ENCODE measurements at places on chromosomes 13 and 19.

GRCh38 chr19:53878776-53879139, 3.2 kb upstream of the PRKCG start:
- DNase-seq: no peak

DNA sequence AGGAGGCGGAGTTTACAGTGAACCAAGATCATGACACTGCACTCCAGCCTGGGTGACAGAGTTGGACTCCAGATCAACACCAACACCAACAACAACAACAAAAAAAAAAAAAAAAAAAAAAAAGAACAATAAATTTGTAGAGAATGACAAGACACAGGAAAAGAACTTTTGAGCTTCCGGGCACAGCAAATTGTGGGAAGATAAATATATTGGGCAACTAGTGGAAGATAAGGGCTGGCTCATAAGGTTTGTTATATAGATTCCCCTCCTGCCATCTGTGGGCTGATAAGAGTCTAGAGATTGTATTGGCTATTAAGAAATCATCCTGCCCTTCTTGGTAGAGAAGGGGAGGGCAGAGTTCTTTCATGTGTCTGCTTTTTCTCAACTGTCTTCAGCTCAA, 33.1 kb upstream of the CYP2S1 start:
- no peak for DNase-seq

- DNase-seq: no peak
Measured at GRCh38 chr19:41895745-41896580, 13.0 kb downstream of the ARHGEF1 start.

GRCh38 chr19:39384839-39385568, 5.9 kb downstream of the PAF1 start:
- DNase-seq: no peak

- DNase-seq: peak; percentile 83
Measured at GRCh38 chr19:982567-983170, 1.5 kb upstream of the WDR18 start.

DNA sequence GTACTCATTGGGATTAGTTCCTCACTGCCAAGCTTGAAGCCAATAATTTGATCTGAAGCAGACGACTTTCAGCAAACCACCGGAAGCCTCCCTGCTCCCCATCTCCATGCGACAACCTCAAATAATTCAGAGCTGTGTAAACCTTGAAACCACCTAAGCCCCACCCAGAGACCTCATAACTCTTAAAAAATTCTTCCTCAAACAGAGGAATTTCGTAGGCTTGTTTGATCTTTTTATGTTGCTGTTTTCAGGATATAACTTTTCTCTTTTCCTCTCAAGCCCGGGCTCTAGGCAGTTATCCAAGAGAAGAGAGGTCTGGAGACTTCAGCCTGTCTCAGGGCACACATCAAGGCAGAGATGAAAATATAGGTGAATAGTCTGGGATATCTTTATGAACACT, 311.6 kb downstream of the KCNRG start:
- DNase-seq: no peak

GRCh38 chr13:103926118-103926517, 859.9 kb upstream of the SLC10A2 start:
- no peak for DNase-seq

- no peak for DNase-seq
Measured at GRCh38 chr13:43758834-43759233, 27.9 kb downstream of the ENOX1 start.

GRCh38 chr13:91323349-91323748, 24.1 kb upstream of the MIR17HG start:
- no peak for DNase-seq

DNA sequence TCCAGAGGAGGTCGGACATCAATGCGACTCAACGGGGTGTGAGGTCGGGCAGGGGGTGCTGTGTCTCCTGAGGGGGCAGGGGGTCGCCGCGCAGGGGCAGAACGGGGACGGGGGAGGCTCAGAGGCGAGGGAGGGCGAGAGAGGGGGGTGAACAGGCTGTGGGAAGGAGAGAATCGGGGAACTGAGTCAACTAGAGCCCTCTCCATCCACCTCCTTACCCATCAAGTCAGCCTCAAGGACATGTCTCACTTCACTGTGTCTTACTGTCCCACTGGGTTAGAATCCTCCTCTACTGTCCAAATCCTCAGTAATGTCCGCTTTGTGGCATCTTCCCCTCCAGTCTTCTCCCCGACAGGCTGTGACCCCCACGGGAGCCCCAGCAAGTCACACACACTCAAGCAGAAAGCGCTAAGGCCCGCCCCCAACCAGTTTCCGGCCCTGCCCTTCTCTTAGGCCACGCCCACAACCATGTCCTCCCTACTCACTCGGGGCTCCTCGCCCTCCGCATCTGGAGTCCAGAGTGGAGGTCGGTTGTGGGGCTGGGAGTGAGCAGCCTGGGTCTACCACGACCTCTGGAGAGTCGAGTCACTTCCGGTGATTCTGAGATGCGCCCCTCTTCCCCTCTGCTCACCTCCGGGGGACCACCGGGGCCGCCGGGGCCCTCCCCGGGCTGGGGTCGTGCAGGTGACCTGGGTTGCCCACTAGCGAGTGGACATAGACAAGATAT, 9.3 kb downstream of the PLEKHA4 start:
- DNase-seq: no peak

- DNase-seq: no peak
Measured at GRCh38 chr19:4749870-4750590, 26.4 kb upstream of the DPP9 start.

DNA sequence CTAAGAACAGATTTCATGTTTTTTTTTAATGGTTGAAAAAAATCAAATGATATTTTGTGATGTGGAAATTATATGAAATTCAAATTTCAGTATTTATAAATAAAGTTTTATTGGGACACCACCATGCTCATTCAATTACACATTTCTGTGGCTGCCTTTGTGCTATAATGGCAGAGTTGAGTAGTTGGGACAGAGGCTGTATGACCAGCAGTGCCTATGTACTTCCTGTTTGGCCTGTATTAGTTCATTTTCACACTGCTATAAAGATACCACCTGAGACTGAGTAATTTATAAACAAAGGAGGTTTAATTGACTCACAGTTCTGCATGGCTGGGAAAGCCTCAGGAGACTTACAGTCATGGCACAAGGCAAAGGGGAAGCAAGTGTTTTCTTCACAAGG, 33.6 kb downstream of the AKAP11 start:
- DNase-seq: no peak

DNA sequence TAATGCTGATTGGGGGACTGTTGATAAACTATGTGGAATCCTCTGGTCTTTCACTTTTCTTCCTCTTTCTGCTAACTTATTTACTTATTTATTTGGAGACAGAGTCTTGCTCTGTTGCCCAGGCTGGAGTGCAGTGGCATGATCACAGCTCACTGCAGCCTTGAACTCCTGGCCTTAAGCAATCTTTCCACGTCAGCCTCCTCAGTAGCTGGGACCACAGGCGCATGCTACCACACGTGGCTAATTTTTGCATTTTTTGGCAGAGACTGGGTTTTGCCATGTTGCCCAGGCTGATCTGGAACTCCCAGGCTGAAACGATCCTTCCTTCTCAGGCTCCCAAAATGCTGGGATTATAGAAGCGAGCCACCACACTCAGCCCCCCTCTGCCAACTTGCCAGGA, 77.5 kb downstream of the ELF1 start:
- DNase-seq: no peak

DNA sequence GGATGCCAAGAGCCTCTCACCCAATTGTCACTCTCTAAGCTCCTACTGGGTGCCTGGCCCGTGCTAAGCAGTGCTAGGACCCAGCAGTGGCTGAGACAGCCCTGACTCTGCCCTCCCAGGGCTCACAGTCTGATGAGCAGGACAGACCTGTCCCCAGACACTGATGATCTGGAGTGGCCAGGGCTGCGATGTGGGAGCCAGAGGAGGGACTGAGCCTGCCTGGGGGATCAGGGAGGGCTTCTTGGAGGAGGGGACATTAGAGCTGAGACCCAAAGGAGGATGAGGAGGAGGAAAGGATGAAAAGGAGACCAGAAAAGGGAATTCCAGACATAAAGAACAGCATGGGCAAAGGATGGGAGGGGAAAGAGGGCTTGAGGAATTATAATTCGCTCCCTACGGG, 6.6 kb downstream of the ERCC1 start:
- DNase-seq: no peak

DNA sequence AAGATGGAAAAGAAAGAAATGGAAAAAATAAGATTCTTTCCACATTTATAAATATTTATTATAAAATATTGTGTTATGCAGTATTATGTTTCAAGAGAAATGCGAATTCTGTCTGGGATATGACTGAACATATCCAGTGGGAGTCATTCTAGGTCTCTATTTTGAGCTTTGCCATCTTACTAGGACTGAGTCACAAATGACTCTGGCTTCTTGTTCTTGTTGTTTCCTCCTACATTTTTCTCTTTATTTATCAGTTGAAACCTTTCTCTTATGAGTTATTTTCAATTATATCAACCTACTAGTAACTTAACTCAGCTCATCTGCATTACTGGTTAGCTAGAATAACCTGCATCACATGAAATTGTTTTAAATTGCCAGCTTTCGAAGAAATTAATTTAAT, 1247.3 kb downstream of the SLITRK1 start:
- no peak for DNase-seq

DNA sequence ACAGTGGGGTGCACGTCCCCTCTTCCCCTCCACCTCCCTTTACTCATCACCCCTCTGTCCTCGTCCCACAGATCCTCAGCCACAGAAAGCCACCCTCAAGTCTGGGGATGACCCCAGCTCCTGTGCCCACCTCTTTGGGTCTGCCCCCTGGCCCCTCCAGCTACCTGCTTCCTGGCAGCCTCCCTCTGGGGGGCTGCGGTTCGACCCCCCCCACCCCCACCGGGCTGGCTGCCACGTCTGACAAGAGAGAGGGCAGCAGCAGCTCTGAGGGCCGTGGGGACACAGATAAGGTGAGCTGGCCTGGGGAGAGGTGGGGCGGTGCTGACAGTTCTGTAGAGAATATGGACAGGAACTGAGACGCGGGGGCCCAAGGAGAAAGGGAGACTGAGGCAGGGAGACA, 11.1 kb downstream of the IRF3 start:
- no peak for DNase-seq

DNA sequence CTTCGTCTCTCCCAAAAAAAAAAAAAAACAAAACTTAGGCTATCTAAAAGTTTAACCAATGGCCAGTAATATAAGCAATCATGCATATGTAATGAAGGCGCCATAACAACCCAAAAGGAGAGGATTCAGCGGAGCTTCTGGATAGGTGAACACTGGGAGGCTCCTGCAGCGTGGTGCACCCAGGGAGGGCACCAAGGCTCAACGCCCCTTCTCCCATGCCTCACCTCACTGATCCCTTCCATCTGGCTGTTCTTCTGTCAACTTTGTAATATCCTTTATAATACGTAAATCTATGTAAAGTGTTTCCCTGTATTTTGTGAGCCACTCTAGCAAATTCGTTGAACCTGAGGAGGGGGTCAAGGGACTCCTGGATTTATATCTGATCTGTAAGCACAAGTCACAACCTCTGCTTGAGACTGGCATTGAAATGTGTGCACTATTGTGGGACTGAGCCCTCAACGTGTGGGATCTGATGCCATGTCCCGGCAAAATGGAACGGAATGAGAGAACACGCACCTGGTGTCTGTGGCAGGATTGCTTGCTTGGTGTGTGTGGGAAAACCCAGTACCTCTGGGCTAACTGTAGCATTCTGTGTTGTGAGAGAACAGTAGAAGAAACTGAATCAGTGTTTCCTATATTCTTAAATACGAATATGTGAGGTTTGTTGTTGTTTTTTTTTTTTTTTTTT, 521 bp upstream of the ZNF665 start:
- no peak for DNase-seq

DNA sequence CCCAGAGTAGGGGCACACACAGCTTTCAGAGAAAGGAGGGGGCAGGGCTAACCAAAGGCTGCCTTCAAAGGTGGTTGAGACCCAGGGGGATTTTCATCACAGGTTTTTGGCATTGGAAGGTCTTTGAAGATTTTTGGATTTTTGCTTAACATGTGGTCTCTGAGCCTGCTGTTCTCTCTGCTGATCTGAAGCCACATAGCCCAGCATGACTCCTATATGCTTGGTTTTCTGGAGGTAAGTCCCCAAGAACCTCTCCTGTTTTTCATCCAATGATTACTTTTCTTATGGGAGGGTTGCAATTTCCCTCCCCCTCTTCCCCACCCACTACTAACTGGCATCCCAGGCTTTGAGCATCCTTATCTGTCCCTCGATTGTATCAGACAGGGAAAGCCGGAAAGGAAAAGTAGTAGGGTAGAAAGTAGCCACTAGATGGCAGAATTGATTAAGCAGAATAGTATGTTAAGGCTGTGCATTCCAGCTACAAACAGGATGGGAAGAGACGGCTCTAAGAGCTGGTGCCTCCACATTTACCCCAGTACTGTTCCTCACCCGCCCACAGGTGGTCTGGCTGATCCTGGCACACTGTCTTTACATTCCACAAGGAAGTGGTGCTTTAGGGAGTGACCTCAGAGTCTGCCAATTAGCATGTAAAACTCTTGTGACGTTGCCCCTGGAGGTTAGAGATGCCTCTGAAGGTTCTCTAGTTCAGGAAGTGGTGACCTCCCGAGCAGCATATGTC, 218.9 kb upstream of the EDNRB start:
- no peak for DNase-seq

DNA sequence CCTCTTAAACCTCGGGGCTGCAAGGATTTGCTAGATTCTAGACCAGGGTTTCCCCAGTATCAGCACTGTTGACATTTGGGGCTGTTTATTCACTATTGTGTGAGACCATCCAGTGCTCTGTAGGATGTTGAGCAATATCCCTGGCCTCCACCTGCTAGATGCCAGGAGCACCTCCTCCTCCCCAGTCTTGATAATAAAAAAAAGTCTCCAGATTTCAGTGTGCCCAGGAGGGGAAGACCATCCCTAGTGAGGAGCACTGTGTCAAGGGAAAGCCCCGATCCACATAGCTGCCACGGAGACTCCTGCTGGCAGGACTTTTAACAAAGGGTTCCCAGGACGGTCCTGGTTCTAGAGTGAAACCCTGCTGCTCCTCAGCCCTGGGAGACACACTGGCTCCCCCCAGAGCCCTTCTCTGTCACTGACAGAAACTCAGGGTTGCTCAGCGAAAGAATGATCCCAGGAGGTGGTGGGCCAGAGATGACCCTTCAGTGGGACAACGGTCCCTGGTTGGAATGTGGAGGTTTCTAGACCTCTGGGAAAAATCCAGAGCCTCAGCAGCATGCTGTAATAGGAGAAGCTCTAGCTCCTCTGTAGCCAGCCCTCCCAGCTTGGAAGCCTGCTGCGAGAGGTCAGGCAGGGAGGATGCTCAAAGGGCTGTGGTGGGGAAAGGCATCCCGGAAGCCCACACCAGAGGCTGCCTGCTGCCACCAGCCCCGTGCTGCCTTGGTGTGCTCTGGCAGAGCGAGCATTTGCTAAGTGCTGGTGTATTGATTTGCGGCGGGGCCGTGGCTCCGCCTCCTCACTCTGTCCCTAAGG, 20.3 kb downstream of the LYL1 start:
- no peak for DNase-seq

DNA sequence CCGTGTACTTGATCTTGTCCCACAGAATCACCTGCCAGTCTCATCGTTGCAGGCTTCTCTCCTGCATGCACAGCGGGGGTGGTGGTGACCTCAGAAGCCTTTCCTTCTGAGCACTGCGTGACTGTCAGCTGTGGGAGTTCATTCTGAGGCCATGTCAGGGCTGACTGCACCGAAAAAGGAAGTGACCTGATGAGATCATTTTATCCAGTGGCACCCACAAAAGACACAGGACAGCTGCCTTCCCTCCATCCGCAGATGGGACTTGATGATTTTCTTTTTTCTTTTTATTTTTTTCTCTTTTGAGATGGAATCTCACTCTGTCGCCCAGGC, 89.7 kb downstream of the RAB20 start:
- DNase-seq: no peak
